Effector memory CD8-positive, alpha-beta T cell (primary cell): ENCODE measurements at places on chromosomes 3 and 15.

DNA sequence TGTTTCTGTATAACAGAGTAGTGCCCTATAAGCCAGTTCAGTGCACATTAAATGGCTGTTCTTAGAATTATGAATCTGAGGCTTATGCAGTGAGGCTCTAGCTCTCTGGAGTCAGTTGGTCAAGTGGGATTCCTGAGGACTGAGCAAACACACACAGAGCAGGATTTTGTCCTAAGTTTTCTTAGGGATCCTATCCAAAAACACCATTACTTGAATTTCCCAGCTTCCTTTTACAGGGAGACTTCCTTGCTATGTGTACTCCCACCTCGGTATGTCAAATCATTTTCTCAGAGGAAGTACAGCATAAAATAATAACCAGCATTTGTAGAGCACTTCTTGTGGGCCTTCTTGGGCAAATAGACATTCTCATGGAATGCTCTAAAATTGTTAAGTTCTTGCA, 63.1 kb upstream of the GOLGA6B start:
- DNase-seq, result no peak

- no peak for DNase-seq
Measured at GRCh38 chr3:152281133-152281713, 12.5 kb downstream of the MBNL1 start.

DNA sequence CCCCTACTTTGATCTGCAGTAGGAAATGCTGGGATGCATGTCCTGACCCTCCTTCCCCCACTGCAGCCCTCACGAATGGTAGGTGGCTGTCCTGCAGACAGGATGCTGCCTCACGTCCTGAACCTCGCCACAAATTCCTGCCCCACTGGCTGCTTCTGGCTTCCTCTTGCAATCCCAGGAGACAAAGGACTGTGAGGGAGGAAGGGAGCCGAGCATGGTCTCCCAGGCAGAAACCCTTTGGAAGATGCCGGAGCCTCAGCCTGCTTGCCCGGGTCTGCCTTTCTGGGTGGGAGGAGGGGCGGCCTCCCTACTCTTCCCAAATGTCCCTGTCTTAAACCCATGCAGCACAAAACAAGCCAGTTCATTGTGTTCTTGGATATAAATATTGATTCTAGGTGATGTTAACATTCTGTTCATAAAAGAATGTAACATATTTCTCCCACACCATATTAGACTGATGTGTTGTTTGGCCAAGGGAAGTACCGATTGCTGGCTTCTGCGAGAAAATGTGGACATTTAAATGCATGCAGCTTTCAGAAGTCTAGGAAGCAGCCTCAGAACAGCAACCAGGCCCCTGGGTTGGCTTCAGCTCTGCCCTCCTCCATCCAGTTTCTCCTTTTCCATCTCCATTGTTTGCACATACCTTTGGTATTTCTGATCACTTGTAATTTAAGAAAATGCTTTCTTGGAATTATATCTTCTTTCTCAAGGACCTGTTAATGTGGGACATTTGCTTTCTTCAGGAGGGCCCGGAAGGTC, 75.3 kb downstream of the HMG20A start:
- no peak for DNase-seq

GRCh38 chr3:72615776-72616175, 232.5 kb downstream of the SHQ1 start:
- no peak for DNase-seq

- no peak for DNase-seq
Measured at GRCh38 chr3:107892955-107893624, 197.7 kb downstream of the CD47 start.

GRCh38 chr3:53618524-53618906, 124.1 kb downstream of the CACNA1D start:
- no peak for DNase-seq

DNA sequence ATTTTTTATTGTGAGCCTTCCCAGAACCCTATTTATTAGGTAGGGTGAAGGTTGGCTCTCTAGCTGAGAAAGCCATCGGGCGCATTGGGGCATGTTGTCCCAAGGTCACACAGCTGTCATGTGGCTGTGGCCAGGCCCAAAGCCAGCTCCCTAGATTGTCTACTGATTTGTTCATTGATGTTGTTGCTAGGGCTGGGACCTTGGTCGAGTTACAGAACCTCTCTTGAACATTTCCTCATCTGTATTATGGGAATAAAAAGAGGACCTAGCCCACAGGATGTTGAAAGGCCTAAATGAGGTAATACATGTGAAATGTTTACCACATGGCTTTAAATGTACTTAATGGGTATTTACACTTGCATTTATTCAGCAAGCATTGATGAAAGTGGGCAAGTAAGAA, 252.5 kb downstream of the SUCLG2 start:
- DNase-seq, result no peak

DNA sequence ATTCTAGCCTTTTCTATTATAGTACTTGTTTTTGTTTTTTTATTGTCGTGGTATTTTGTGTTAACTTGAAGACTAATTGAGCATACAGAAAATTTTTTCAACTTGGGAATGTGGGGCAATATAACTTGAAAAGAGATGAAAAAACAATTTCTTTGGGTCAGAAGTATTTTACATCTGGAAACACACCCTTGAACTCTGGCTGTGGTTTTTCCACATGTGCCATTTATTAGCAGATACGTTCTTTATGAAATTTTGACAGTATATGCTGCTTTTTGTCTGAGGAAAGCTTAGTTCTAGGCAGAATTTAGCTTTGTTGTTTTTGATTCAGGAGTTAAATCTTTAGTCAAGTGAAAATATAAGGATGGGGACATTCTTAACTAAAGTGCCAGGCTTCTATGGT, 44.7 kb downstream of the TCF12 start:
- no peak for DNase-seq

DNA sequence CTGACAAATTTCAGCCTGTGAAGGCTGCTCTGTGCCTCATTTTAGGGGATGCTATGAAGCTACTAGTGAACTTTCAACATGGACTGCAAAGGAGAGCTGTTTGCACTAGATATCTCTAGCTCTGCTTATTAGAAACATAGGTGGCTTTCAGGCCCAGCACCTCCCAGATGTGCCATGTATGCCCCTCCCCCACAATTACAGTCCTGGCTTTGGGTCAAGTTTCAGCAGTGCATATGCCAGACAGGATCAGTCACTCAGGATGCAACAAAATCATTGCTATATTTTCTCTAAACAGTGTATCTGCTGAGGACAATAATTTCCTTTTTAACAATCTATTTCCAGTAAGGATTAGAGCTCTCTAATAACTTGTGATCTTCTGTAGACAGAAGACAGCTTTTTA, 178.8 kb upstream of the STAC start:
- no peak for DNase-seq

DNA sequence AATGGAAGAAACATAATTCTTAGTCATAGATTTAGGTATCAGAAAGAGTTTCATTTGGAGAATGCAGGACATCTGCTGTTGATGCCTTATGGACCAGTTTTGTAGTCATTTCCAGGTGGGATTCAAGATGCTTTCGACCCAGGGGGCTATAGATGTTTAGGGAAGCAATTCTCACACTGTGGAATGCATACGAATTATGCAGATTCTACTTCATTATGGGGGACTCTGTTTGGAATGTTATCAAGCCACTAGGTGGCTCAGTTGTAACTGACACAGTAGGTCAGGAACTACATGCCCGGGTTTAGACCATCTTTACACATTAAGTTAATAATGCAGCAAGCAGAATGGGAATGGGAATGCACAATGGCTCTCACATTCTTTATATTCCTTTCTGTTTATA, 1359.8 kb downstream of the ZPLD1 start:
- no peak for DNase-seq

- no peak for DNase-seq
Measured at GRCh38 chr3:128518587-128519490, 25.8 kb upstream of the GATA2 start.

DNA sequence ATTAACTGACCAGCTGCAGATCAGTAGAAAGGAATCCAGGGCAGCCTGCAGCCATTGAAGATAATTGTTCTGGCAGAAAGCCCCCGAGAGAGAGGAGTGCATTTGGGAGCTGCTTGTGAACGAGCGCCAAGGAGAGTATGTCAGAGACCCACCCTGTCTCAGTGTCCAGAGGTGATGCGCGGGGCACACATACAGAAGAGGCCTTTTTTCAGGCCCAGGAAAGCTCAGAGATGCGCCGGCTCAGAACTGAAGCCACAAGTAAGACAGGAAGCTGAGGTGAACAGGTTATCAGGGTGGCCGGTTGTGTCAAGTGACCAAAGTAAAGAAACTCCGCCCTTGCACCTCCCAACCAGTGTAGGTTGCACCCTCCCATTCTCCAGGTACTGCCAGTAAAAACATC, 59.8 kb upstream of the HEG1 start:
- no peak for DNase-seq

- no peak for DNase-seq
Measured at GRCh38 chr3:99498550-99499234, 139.7 kb upstream of the COL8A1 start.
